ENCODE measurements at places on chromosomes 13 and 19.

GRCh38 chr13:44013758-44014291, 134.1 kb downstream of the LACC1 start:
- DNase-seq, result no peak

- no peak for DNase-seq
Observed at GRCh38 chr13:72689181-72689696, 38.2 kb downstream of the MZT1 start.

- DNase-seq, result no peak
Observed at GRCh38 chr19:51743405-51743804, 8.3 kb downstream of the FPR1 start.

- DNase-seq, result no peak
Observed at GRCh38 chr19:54047616-54048015, 16.1 kb downstream of the VSTM1 start.

- no peak for DNase-seq
Observed at GRCh38 chr19:9523885-9524474, 14.5 kb downstream of the ZNF426 start.

- DNase-seq, result no peak
Observed at GRCh38 chr13:48131533-48131932, 36.6 kb upstream of the MED4 start.

DNA sequence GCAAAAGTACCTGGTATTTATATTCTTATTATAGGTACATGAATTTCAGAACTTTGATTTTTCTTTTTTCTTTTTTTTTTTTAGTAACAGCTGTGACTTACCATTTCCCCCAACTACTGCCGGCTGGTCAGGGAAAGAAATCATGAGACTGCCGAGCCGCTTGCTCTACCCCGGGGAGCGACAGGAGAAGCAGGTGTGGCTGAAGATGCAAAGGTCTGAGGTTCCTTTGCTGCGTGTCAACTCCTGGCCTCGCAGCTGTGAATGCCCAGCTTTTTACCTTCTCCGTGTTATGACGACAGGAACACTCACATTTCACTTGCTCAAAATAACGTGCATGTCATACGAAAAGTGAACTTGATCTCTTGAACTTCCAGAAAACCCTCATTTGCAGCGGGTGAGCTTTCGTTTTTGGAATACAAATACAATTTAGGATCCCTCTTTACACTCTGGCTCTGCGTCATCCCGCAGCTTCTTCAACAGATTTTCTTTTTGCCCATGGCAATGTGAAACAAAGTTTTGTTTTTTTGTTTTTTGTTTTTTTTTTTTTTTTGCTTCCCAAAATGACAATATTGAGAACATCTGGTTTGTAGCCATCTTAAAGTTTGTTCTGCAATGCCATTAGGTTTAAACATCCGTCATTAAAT, 117.9 kb downstream of the EFNB2 start:
- DNase-seq, result no peak

DNA sequence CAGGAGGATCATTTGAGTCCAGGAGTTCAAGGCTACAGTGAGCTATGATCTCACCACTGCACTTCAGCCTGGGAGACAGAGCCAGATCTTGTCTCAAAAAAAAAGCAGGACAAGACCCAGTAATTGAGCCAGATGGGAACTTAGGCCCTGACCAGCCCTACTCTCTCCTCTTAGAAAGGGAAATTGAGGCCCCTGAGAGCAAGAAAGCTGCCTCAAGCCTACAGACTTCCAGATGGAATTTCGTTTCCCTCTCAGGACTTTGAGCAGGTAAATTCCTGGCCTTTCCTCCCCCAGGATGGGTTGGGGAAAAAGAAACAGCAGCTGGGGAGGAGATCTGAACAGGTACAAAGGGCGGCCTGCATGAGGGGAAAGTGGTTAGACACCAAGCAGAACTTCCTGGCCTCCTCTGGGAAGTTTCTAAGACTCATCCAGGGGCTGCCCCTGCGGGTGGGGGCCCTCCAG, 3.6 kb upstream of the BCL3 start:
- DNase-seq, result no peak

DNA sequence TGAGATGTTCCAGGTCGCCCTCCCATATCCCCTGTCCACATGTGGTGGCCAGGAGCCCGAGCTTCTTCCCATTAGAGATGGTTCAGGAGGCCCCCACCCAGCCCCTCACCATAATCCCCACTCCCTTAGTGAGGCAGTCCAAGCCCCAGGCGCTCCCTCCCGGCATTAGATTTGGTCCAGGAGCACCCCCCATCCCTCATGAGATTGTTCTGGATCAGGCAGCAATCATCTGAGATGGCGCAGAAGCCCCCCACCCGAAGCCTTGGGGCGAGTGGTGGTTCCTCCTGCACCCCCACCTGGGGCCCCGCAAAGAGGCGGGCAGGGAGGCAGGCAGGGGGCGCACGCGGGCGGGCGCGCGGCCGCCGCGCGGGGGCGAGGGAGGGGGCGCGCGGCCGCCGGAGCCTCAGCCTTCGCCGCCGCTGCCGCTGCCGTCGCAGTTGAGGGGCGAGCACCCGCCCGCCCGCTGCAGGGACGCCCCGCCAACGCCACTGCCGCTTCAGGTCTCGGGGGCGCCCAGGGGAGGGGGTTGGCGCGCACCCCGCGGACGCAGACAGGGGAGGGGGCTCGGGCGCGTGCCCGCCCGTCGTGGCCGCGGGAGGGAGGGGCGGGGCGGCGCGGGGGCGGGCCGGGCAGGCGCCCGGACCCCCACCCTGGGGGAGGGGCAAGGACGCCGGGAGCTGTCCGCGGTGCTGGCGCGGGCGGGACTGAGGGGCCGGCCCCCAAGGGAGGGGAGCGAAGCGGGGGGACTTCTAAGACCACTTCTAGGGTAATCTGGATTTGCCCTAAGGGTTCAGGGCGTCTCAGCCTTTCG, 46.4 kb upstream of the SHKBP1 start:
- DNase-seq, result no peak

DNA sequence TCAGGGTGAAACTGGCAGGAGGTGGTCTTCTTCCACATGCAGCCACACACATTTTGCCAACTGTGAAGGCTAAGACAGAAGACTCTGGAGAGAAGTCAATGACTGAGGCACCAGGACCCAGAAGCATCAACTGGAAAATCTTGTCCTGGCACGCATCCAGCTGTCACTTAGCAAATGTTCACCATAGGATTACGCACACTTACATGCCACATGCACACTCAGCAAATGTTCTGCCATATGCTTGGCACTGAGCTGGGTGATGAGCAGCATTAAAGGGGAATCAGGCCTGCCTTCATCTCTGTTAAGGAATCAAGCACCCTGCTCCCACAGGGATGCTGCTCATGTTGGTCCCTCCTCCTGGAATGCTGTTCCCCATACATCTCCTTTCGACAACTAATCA, 5.1 kb downstream of the ZNF599 start:
- no peak for DNase-seq

GRCh38 chr19:32020538-32020937, 324.9 kb upstream of the ZNF507 start:
- no peak for DNase-seq

- no peak for DNase-seq
Observed at GRCh38 chr19:47882890-47883289, 3.2 kb downstream of the SULT2A1 start.

GRCh38 chr13:77774181-77774580, 76.7 kb downstream of the SLAIN1 start:
- no peak for DNase-seq

DNA sequence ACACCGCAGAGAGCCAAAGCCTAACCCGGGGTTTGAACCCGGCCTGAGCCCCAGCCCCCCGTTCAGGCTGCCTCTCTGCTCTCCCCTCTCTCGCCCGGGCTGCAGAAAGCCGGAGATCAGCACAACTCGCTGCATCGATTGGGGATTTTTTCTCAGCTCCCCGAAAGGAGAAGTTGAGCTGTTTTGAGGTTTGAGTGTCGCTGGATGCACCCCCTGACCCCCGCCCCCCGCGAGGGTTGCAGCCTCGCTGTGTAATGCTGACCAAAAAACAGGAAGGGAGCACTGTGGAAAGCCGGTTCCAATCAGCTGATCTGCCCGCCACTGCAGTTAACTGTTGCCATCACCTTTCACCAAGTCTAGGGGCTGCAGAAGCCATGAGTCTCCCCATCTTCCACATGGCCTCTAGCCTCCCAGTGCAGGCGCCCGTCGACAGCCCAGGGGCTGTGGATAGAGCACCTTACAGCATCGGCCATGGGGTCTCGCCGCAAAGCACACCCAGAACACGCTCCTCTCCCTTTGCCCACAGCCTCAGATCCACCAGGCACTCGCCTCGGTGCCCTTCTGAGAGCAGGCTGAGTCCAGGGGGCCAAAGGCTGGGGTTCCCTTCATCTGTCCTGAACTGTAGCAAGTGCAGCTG, 34.5 kb downstream of the MYO9B start:
- DNase-seq, result no peak

GRCh38 chr13:44936246-44936645, 53.0 kb downstream of the NUFIP1 start:
- no peak for DNase-seq

DNA sequence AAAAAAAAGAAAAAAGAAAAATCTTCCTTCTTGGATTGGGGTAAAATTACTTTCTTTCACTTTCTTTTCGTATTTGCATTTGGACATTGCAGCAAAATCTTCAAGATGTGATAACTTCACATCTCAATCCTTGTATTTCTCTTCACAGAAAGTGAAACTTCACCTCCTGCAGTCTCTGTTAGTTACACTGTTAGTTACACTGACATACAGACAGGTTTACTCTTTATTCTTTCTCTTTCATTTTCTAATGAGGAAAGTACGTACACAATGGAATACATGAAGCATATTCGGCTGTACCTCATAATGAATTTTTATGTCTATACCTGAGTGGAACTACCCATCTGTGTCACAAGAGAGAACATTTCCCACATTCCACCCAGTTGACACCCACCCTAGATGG, 459.1 kb upstream of the GPC6 start:
- DNase-seq, result no peak

- DNase-seq, result no peak
Observed at GRCh38 chr13:51786425-51787265, 17.3 kb downstream of the DHRS12 start.

DNA sequence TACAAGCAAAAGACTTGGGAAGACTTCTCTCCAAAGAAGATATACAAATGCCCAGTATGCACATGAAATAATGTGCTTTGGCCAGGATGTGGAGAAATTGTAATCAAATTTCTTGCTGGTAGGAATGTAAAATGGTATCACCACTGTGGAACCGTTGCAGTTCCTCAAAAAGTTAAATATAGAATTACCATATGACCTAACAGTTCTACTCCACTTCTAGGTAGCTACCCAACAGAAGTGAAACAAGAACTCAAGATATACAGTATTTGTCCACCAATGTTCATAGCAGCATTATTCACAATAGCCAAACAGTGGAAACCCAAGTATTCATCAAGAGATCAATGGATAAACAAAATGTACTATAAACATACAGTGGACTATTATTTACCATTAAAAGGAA, 95.0 kb upstream of the KLF5 start:
- DNase-seq, result no peak

DNA sequence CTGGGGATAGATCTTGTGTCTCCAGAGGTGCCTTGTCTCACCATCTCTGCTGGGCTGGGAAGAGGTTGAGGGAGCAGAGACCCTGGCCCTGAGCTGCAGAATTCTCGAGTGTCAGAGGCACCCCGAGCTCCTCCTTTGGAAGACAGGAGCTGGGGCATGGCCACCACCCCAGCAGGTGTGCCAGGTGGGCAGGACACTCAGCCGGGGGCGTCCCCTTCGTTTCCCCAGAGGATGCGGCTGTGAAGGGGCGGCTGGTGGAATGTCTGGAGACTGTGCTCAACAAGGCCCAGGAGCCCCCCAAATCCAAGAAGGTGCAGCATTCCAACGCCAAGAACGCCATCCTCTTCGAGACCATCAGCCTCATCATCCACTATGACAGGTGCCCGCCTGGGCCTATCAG, 14.5 kb downstream of the FUZ start:
- DNase-seq, result no peak

- no peak for DNase-seq
Observed at GRCh38 chr13:114310956-114311355, 3.3 kb upstream of the CHAMP1 start.

DNA sequence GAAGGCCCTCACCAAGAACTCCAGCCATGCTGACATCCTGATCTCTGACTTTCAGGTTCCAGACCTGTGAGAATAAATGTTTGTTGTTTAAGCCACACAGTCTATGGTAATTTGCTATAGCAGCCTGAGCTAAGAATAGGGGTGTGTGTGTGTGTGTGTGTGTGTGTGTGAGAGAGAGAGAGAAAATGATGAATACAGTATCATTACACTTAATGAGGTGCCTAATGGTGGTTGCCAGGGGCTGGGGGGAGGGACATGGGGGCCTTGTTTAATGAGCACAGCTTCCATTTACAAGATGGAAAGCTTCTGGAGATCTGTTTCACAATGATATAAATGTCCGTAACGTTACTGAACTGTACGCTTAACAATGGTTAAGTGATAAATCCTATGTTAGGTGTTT, 53.8 kb upstream of the LATS2 start:
- DNase-seq, result no peak

- DNase-seq, result no peak
Observed at GRCh38 chr19:4589579-4590410, 30.3 kb upstream of the SEMA6B start.

GRCh38 chr13:110284779-110285484, 22.0 kb downstream of the COL4A1 start:
- no peak for DNase-seq

DNA sequence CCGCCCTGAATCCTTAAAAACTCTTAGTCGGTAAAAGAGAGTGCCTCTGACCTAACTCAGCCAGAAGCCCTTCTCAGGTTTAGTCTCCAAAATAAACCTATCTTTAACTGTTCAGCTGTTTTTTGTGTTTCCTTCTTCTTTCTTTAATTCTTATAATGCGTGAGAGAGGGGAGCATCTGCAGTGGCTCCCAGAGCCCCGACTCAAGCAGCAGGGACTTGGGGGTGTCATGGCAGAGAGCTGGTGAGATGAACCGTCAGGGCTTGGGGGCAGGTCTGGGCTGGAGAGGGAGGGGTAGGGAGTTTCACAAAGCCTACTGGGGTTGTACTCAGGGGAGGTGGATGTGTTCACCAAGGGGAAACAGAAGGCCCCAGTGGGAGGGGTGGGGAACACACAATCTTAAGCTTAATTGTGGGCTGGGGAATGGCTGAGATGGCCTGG, 16.8 kb upstream of the SIGLEC6 start:
- DNase-seq, result no peak

DNA sequence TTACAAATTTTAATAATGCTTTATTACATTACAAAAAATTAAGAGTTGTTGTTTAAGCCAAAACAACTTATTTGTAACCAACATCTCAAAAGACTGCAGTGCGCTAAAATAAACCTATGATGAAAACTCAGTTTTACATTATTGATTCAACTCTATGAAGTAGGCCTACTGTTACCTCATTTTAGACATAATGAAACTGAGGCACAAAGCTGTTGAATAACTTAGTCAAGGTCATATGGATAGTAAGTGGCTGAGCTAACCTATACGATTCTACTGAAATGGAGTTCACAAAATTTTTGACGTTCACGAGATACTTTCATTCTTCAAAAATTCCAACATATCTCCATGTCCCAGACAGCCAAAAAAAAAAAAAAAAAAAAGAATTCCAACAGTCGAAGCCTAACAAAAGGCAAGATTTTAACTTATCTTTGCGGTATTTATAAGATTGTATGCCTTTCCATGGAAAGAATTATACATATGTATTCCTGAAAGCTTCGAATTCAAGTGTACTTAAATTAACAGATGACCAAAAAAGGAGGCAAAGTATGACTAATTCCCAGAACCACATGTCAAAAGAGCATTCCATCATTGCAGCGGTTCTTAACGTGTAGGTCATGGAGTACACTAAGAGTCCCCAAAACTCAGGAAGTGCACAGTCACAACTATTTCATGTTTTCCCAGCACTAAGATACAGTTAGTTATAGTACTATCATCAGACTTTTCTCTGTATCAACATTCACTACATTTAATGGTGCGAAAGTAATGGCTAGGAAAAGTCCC, 69.4 kb downstream of the PSPC1 start:
- no peak for DNase-seq
